Activated naive CD4-positive, alpha-beta T cell treated with anti-CD3 and anti-CD28 coated beads for 36 hours (primary cell): ENCODE measurements at places on chromosomes 11 and 22. TPM values are rescaled to one million over a fixed set of nuclear protein-coding genes. Genes with fewer than 3 reads are reported as not detected.
A peak's percentile ranks its signal among the peaks of the same experiment; 100 is the strongest.

CALCA gene
- not detected for total RNA-seq

SGSM1 gene
- 0.12 TPM for total RNA-seq

SEC14L6 gene
- not detected for total RNA-seq

- H3K4me1 ChIP-seq, result no peaks in the 10 kb centered on the region
- H3K27me3 ChIP-seq, result peaks cover 12% of the 10 kb centered on the region
- DNase-seq, result no peak
- H3K4me3 ChIP-seq, result no peak overlapping the region
- H3K36me3 ChIP-seq, result no peaks in the 10 kb centered on the region
Measured at GRCh38 chr22:45105281-45105702, 58.4 kb upstream of the NUP50 start.

DNA sequence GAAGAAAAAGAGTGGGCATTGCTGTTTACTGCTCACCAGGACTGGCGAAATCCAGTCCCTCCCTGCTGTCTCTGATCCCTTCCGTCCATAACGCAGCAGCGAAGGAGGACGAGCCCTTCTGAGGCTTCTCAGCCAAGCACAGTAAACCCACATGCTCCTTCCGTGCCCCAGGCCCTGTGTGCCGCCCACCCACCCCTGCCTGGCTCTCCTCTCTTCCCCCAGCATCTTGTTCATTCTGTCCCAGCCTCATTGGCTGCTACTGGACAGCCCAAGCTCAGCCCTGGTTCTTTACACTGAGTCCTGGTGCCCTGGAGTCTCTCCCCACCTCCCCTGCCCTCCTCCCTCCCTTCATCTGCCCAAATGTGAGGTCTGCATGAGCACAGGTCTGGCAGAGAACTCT lies 559.7 kb downstream of the BRD1 start:
- no peaks in the 10 kb centered on the region for H3K4me1 ChIP-seq
- no peaks in the 10 kb centered on the region for H3K36me3 ChIP-seq
- peaks cover 29% of the 10 kb centered on the region for H3K27me3 ChIP-seq
- no peak overlapping the region for H3K27ac ChIP-seq

DNA sequence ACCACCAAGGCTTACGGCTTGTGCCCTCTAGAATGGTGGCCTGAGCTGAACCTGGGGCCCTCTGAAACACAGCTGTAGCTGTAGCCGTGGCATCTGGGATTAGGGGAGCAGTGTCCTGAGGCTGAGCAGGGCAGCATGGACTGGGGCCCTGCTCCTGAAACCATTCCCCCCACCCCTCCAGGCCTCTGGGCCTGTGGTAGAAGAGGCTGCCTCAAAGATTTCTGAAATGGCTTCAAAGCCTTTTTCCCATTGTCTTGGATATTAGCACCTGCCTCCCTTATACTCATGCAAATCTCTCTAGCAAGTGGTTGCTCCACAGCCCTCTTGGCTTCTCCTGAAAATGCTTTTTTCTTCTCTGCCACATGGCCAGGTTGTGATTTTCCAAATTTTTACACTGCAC lies 106.9 kb downstream of the CTNND1 start:
- H3K36me3 ChIP-seq, result no peaks in the 10 kb centered on the region
- DNase-seq, result no peak
- H3K4me3 ChIP-seq, result no peak overlapping the region
- H3K27ac ChIP-seq, result no peak overlapping the region
- no peaks in the 10 kb centered on the region for H3K27me3 ChIP-seq

DNA sequence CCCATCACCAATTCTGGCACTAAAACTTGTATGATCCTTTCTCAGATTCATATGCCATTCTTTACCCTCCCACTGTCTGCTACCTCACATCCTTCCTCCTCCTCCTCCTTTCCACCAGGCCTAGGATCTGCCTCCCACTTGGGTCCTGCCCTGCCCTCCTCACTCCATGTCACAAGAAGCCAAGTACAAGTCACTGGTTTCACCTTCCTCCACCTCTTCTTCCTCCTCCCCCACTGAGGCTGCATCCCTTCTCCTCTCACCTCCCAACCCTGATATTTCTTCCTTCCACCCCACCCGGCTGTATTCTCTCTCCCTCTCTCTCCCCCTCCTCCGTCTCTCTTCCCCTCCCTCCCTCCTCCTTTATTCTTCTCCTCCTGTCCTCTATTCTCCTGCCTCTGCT lies 46.6 kb downstream of the LARGE1 start:
- DNase-seq, result no peak
- H3K4me1 ChIP-seq, result no peaks in the 10 kb centered on the region
- no peaks in the 10 kb centered on the region for H3K36me3 ChIP-seq
- H3K4me3 ChIP-seq, result no peak overlapping the region

DNA sequence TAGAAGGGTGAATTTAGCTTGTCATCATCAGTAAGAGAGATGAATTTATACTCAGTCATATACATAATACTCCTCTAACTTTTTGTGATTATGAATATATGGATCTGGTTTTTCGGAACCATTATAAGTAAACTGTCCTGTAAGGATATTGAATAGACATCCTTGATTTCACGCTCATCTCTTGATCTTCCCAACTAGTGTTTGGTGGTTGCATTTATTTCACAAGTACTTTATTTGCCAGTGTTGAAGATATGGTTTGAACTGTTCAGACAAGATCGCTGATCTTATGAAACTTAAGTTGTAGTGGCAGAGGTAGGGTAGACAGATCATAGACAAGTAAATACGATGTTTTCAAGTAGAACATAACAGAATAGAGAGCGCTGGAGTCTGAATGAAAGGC lies 3.0 kb downstream of the FBXO7 start:
- H3K36me3 ChIP-seq, result peaks cover 9% of the 10 kb centered on the region
- H3K4me3 ChIP-seq, result no peak overlapping the region
- no peak overlapping the region for H3K27ac ChIP-seq
- no peaks in the 10 kb centered on the region for H3K27me3 ChIP-seq
- DNase-seq, result no peak
- peaks cover 40% of the 10 kb centered on the region for H3K4me1 ChIP-seq

IGSF9B gene
- total RNA-seq, result 34.0 TPM

RSF1 gene
- 54.2 TPM for total RNA-seq

GRM5 gene
- total RNA-seq, result not detected

SLC37A4 gene
- 28.3 TPM for total RNA-seq

DNA sequence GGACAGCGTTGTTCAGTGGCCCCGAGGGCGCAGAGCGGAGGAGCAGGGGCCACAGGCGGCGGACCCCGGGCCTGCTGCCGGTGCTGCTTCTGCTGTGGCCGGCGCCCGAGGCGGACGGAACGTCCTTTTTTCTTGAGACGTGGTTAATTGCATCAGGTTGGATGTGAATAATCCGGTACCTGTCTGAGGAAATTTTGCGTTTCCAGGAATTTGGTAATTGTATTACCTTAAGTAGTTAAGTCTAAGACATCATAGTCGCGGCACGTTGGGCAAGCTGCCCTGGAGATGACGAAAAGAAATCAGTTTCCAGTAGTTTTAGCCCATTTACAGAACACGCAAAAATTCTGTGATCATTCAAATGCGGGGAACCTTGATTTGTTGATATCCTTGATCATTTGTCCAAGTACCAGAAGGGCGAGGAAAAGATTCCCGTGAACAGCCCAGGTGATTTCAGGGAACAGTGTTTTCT lies 789 bp downstream of the SPECC1L start:
- H3K27me3 ChIP-seq, result no peaks in the 10 kb centered on the region
- H3K36me3 ChIP-seq, result peaks cover 10% of the 10 kb centered on the region

DNA sequence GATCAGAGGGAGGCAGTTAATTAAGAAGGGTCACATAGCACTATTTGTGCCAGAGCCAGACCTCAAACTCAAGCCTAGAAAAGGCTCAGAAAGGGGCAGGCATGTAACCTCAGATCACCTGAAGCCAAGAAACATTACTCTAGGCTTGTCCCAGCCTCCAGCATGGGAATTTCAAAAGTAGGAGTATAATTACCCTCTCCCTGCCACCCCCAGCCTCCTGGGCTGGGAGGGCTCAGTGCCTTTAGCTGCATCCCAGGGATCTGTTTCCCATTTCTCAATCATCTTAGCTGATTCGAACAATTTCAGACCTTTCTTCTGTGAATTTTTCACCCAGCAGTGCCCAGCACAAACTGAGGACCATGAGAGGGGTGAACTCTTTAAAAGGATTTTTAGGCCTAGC lies 33.1 kb upstream of the LRRC10B start:
- H3K27ac ChIP-seq, result no peak overlapping the region
- peaks cover 10% of the 10 kb centered on the region for H3K36me3 ChIP-seq
- no peaks in the 10 kb centered on the region for H3K27me3 ChIP-seq
- H3K4me1 ChIP-seq, result peaks cover 7% of the 10 kb centered on the region

DNA sequence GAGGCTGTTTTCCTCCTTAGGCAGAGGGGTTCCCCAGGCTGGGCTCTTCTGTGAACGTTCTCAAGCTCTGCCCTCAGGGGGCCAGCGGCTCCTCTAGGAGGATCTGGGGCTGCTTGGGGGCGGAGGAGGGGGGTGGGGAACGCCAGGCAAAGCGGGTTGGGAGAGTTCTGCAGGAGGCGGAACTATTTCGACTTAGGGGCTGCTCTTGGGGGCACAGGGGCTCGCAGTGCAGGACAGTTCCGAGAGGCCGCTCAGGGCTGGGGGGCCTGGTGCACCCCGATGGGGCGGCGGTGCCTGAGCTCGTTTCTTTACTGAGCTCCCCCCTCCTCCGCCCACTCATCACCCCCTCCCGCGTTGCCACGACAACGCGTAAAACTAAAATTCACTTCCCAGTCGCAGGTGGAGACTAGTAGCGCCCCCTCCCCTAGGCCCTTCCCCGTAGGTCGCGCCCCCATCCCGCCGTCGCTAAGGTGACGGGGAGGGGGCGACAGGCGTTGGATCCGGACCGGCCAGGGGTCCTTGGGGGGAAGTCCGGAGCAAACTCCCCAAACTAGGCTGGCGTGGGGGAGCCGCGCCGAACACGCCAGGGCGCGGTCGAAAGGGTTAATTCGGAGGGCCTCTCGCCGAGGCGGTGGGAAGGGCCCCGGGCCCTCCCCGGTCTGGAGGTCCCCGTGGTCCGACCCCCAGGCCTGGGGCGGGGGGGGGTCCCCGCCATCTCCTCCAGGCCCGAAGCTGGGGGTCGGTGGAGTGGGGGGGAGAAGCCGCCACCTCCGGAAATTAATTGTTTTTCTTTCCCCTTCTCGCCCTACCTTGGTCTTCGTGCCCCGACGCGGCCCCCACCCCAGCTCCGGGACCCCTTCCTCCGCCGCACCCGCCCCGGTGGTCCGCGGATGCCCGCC lies 857 bp downstream of the SHANK3 start:
- H3K4me3 ChIP-seq, result peak overlapping the region; percentile 37
- H3K36me3 ChIP-seq, result no peaks in the 10 kb centered on the region
- no peak overlapping the region for H3K27ac ChIP-seq
- H3K27me3 ChIP-seq, result peaks cover 27% of the 10 kb centered on the region
- H3K4me1 ChIP-seq, result peaks cover 8% of the 10 kb centered on the region

- no peak overlapping the region for H3K4me3 ChIP-seq
- no peaks in the 10 kb centered on the region for H3K27me3 ChIP-seq
- no peak for DNase-seq
- H3K36me3 ChIP-seq, result no peaks in the 10 kb centered on the region
- no peak overlapping the region for H3K27ac ChIP-seq
Measured at GRCh38 chr11:20357150-20357549, 6.4 kb upstream of the HTATIP2 start.

- no peak for DNase-seq
- H3K36me3 ChIP-seq, result no peaks in the 10 kb centered on the region
- H3K4me3 ChIP-seq, result no peak overlapping the region
- H3K27me3 ChIP-seq, result no peaks in the 10 kb centered on the region
- H3K27ac ChIP-seq, result no peak overlapping the region
Measured at GRCh38 chr11:73239571-73240189, 21.6 kb downstream of the P2RY2 start.
